HCT116 (cell line): ENCODE measurements at places on chromosomes 6 and 20. TPM values are rescaled to one million over a fixed set of nuclear protein-coding genes. Genes with fewer than 3 reads are reported as not detected.

Gene FOXS1
- not detected for total RNA-seq

Gene NTSR1
- total RNA-seq, result 187 TPM

Gene VEGFA
- 112 TPM for total RNA-seq

Gene SEC63
- 51.3 TPM for total RNA-seq

Gene CAP2
- total RNA-seq, result 3.8 TPM

Gene C6orf58
- total RNA-seq, result 0.20 TPM

DNA sequence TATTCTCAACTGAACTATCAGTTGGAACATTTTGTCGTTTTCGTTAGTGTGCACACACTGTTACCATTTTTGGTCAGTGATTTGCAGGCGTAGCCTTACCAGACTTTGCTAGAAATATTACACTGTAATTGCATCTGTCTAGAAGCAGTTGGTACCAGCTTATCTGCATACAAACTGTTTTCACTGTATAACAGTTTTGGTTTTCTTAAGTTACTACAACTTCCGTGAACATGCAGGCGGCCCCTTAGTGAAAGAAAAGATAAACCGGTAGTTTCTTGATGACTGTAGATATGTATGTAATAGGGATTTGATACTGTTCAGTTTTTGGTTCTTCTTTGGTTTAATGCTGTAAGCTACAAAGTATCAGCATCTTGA, 1.3 kb downstream of the DSTN start:
- DNase-seq, result no peak

GRCh38 chr6:138261116-138261780, 43.0 kb upstream of the PBOV1 start:
- no peak for DNase-seq

DNA sequence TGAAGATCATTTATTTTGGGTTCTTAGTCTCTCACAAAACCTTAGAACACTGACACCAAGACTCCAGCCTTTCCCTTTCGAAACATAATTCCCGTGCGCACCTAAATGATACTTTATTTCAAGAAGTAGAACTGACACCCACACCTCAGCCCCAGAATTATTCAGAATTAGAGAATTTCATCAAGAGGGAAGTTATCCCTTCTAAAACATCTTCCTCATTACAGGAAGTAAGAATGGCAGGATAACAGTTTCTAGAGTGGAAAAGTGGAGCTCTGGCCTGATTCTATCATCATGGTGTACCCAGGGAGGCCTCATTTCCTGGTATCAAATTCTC, 1.4 kb upstream of the SRXN1 start:
- DNase-seq, result no peak

DNA sequence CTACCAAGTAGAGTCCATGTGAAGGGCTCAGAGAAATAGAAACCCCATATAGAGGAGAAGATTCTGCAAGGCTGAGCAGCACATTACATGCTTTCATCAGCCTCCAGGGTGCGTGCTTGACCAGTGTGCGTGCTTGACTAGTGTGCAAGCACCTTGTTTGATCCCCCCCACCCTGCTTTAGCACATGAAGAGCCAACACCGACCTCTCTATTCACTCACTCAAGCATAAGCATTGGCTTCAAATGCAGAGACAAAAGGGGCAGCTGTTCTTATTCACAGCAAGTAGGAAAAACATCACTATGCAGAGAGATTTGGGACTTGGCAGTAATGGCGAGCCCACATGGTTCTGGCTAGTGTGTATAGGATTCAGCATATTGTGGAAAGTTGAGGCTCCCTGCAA, 278.7 kb upstream of the RNF217 start:
- DNase-seq, result no peak

- DNase-seq, result no peak
These were observed 859.0 kb downstream of the QKI start for GRCh38 chr6:164273491-164273890.

GRCh38 chr6:116476002-116476678, 15.0 kb downstream of the CALHM6 start:
- DNase-seq, result no peak

GRCh38 chr6:128494440-128494839, 26.0 kb downstream of the PTPRK start:
- DNase-seq, result no peak

DNA sequence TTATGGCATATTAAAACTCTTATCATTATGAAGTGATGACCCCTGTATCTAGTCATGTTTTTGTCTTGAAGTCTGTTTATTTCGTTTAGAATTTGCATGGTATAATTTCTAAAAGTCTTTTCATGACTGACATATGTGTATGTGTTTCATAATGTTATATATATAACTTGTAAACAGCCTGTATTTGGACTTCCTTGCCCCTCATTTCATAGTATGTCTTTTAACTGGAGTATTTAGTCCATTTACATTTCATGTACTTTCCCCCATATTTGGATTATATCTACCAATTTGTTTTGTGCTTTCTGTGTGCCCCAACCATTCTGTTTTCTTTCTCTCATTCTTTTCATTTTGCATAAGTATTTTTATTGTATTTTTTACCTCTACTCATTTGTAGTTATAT, 59.0 kb downstream of the SYCP2L start:
- no peak for DNase-seq

DNA sequence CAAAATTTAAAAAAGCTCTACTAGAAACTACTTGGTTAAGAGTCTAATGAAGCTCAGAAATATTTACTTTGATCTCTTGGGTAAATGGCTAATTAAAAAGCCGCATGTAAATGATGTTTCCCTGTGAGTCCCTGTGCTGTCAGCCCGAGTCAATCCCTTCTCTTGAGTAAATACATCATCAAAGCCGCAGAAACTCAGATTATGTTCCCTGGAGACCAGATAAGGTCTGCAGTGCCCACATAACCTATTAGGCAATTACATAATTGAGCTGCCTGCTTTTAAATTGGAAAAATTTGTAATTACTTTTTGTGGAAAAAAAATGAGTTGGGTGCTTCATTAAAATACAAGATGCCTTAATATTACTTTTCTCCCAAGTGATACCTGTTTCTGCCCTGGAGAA, 83.1 kb downstream of the KIZ start:
- no peak for DNase-seq

- no peak for DNase-seq
These were observed 172.8 kb downstream of the KLHL32 start for GRCh38 chr6:97097068-97098047.

- no peak for DNase-seq
These were observed 47.4 kb upstream of the FBXL4 start for GRCh38 chr6:98995116-98995515.

DNA sequence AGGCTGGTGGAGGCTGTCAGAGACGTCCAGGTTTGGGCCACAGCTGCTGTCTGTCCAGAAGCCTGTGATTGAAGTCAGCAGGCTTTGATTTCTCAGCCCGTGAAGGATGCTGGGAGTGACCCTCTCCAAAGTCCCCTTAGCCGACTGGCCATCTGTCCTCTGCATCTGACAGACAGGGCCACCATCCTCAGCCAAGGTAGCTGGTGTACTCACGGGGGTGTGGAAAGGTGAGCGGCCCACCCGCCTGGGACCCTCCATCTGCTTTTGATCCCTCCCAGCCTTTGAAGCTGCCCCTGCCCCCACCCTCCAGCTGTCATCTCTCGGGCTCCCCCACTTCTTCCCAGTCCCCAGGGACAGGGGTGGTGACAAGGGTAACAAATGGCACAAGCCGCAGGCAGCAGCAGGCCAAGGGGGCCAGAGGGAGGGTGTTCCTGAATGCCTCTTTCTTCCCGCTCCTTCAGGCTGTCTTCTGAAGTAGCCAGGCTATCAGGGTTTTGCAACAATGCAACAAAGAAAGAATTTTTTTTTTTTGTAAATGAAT, 84.4 kb downstream of the EYA2 start:
- DNase-seq, result no peak

- no peak for DNase-seq
These were observed 79.7 kb downstream of the MMS22L start for GRCh38 chr6:97203343-97203742.

DNA sequence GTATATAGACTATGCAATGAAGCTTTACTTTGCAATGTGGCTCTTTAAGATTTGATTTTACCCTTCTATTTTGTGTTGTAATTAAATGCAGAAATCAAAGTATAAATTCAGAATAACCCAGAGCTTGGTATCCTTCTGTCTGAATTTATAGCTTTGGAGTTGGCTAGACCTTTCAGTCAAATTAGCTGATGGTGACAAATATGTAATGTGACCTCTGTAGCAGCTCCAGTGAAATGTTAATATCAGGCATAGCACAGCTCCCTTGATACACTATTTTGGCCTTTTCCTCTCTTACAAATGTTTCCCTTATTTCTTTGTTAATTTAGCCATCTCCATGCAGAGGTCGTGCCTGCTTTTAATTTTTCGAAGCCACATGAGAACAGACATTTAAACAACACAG, 11.1 kb downstream of the CBFA2T2 start:
- no peak for DNase-seq

GRCh38 chr6:107230024-107230423, 114.7 kb upstream of the BEND3 start:
- no peak for DNase-seq

DNA sequence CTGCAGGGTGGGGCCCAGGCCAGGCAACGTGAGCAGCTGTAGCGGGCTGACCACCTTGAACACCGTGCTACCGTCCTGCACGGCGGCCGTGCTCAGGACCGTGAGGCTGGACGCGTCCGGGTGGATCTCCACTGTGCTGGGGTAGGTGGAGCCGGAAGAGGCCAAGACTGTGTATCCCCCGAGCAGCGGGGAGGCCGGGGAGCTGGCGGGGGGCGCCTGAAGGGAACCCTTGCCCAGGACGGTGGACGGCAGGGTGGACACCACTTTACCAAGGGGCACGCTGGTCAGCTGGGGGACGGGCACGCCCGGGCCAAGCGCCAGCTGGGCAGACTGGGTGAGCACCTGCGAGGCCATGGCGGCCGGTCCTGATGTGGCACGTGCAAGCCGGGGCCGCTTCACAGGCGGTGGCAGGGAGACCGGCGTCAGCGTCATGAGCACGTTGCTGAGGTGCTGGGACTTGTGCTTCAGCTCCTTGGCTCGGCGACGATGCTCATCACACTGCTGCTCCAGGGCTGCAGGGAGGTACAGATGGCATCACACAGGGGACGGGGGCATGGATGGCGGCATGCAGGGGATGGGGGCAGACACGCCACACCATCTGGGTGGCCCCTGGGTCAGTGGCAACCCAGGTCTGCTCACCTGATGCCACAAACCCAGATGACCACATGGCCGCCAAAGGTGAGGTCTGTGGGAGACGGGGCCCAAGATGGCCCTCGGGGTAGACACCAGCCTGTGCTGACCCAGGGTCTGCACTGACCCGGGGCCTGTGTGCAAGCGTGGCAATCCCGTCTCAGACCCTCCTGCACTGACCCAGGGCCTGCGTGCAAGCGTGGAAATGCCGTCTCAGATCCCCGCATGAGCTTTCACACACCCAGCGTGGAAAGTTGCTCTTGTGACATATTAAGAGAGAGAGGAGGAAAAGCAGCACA, 16.4 kb upstream of the HELZ2 start:
- DNase-seq, result no peak
